Stimulated activated CD8-positive, alpha-beta memory T cell treated with anti-CD3 and anti-CD28 coated beads, Interleukin-15, amount 100 ng/mL, for 24 hours (primary cell): ENCODE measurements at places on chromosomes 2 and 18.
A peak's percentile ranks its signal among the peaks of the same experiment; 100 is the strongest.

GRCh38 chr2:98554116-98554861, 54.0 kb downstream of the COA5 start:
- no peak for DNase-seq

GRCh38 chr2:210172219-210172575, 988 bp upstream of the KANSL1L start:
- DNase-seq, result no peak

- no peak for DNase-seq
These were observed 65.7 kb downstream of the PDCL3 start for GRCh38 chr2:100628506-100628905.

GRCh38 chr2:111975819-111976218, 77.4 kb downstream of the MERTK start:
- DNase-seq, result no peak

DNA sequence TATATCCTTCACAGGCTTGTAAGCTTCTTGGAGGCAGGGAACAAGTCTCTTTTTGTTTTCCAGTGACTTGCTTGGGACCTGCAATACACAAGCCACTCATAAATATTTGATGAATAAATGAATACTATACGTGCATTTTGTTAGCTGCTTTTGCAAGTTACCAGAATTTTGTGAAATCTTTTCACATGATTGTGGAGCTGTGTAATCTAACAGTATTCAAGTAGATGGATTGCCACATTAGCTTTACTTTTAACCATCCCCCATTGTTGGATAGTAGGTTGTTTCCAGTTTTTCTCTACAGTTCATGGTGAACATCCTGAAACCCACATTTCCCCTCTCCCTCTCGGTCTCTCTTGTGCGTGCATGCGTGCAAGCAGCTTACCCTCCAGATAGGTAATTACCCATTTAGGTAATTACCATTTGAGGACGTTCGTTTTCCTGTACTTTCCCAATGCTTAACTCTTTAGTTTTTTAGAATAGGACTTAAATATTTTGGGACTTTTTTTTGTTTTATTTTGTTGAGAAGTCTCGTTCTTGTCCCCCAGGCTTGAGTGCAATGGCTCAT, 12.5 kb downstream of the ZNF407 start:
- DNase-seq, result no peak

GRCh38 chr18:74896390-74896991, 298.8 kb downstream of the ZNF407 start:
- no peak for DNase-seq

- DNase-seq, result peak; percentile 69
These were observed 18.6 kb upstream of the COL6A3 start for GRCh38 chr2:237432484-237433092.

DNA sequence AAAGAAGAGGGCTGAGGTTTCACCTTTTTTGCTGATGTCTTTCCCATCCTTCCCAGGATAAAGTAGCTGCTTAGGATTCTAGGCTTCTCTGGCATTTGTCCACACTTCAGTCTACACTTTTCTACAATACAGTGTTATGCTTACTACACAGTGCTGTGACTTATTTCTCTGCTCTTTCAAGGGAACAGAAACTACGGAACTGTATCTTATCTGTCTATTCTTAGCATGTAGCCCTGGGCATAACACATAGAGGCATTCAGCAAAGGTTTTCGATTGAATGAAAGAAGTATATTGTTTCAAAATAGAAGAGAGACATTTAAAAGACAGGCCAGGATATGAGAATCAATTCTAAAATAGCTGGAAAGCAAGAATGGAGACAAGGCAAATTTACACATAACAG, 110.9 kb downstream of the ARHGEF33 start:
- no peak for DNase-seq

- DNase-seq, result no peak
These were observed 22.5 kb downstream of the LIPG start for GRCh38 chr18:49584394-49584793.

- no peak for DNase-seq
These were observed 79.8 kb downstream of the CIB4 start for GRCh38 chr2:26561376-26561775.

DNA sequence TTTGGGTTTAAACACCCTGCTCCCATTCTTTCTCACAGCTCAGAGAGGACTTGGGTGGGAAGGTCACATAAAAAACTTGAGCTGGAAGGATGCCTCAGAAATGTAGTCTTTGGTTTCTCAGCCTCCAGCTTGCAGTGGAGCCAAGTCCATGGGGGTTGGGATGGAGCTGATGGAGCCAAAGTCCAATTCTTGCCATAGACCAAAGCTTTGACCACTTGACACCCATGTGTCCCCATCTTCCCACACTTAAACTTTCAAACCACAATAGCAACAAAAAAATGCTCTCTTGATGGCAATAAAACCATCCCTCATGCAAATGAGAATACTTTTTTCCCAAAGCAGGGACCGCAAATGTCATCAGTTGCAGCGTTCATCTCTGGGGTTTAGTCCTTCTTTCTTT, 14.7 kb upstream of the DAW1 start:
- no peak for DNase-seq
